ENCODE measurements at places on chromosomes 16 and 17. TPM values are rescaled to one million over a fixed set of nuclear protein-coding genes. Genes with fewer than 3 reads are reported as not detected.

SGCA gene
- 1.3 TPM for total RNA-seq

ACSM2A gene
- total RNA-seq: not detected

RNF112 gene
- 8.6 TPM for total RNA-seq

PGAP6 gene
- 54.5 TPM for total RNA-seq

DPEP3 gene
- not detected for total RNA-seq

DOC2B gene
- 109 TPM for total RNA-seq

BRIP1 gene
- total RNA-seq: 2.4 TPM

CPHXL2 gene
- total RNA-seq: not detected

MYL11 gene
- not detected for total RNA-seq

- no peak for DNase-seq
Measured at GRCh38 chr17:55420067-55420775, 1.4 kb downstream of the MMD start.

DNA sequence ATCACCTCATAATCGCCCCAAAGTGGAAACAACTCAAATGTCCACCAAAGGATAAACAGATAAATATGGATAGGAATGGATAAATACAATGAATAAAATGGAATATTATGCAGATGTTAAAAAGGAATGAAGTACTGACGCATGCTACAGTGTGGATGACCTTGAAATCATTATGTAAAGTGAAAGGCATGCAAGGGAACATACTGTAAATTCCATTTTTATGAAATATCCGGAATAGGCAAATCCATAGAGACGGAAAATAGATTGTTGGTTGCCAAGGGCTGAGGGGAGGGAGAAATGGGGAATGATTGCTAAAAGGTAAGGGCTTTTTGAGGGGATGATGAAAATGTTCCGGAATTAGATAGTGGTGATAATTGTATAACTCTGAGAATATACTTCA, 36.0 kb downstream of the STAT5B start:
- DNase-seq: no peak

GRCh38 chr16:11203111-11203623, 52.8 kb downstream of the SOCS1 start:
- DNase-seq: no peak

GRCh38 chr17:43782913-43783680, 2.9 kb downstream of the CFAP97D1 start:
- DNase-seq: no peak

GRCh38 chr17:393806-394717, 41.5 kb upstream of the RPH3AL start:
- no peak for DNase-seq

GRCh38 chr16:20355114-20355782, 2.7 kb upstream of the UMOD start:
- no peak for DNase-seq

- DNase-seq: no peak
Measured at GRCh38 chr16:80047842-80048241, 447.3 kb upstream of the MAF start.

DNA sequence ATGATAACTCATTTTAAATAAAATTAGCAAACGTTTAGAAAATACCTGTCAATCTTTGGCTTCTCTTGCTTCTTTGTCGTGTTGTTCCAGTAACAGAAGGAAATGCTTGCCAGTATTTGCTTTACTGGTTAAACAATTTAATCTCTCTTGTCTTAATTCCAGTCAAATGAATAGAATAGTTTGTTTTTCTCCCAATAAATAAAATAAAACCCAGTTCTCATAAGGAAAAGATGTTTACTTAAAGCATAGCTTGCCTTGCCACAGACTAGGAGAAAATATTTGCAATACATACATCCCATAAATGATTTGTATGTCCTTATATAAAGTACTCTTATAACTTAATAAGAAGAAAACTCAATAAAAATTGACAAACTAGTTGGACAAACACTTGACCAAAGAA, 43.9 kb upstream of the TEKT3 start:
- DNase-seq: no peak

DNA sequence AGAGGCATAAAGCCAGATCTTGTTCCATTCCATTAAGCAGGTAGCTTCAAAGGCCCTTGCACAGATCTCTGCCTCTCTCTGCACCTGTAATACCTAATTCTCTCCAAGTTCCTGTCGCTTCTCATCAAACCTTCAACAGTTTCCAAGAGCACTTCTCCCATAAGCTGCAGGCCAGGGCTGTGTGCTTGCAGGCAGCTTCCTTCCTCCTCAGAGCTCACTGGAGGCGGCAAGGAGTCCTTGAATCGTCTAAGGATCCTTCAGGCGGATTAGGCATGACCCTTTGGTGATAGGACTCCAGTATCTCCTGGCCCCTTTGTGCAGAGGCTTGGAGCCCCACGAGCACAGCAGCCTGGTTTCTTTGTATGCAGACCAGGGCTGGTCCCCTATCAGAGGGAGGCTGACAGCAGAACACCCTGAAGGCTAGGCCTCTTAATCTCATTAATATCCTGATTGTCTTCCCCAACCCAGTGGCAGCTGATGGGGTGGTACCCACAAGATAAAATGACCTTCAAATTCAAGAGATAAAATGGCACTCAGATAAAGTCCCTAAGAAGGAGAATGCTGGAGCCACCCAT, 19.8 kb downstream of the HNF1B start:
- no peak for DNase-seq

DNA sequence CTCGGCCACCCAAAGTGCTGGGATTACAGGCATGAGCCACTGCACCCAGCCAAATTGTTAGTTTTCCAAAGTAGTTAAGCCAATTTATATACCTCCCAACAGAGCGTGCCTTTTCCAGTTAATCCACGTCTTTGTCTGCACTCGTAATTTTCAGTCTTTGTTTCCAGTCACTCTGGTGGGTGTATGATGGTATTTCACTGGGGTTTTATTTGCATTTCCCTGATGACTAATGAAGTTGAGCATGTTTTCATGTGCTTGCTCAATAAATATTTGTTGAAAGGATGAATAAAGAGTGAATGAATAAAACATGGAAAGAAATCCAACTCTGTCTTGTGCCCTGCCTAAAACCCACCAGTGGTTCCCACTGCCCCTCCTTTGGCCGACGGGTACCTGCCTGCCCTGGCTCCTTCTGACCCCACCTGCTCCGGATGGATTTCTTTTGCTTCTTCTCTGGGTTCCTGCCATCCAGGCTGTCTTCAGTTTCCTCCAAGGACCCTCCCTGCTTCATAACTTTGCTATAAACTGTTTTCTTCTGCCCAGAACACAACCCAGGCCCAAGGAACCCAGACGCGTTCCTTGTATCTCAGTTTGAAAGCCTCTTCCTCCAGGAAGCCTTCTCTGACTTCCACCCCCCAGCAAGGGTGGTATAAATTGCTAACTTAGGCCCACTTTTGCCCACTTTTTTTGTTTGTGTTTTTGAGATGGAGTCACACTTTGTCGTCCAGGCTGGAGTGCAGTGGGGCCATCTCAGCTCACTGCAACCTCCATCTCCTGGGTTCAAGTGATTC, 3.0 kb upstream of the ABCC1 start:
- no peak for DNase-seq

DNA sequence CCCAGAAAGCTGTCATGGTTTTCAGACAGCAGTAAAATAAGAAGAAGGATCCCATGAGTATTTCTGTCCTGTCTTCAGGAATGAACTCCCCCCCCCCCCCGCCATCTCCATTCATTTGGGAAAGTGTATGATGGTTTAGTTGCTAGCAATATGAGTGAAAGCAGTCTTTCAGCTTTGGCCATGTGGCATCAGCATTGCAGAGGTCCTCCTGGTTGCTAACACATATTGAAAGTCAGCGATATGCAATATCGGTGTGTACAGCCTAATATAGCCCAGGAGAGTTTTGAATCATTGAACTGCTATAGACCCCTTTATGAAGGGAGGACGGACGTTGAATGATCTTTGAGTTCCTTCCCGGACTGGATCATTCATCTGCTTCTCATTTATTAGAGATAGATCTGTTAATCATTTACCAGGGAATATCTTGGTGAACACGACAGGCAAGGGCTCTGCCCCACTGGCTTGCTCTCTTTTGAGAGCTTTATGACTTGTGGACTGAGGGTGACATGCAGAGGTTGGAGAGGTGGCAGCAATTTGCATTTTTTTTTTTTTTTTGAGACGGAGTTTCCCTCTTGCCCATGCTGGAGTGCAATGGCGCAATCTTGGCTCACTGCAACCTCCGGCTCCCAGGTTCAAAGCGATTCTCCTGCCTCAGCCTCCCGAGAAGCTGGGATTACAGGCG, 25.2 kb downstream of the DEF8 start:
- DNase-seq: no peak

DNA sequence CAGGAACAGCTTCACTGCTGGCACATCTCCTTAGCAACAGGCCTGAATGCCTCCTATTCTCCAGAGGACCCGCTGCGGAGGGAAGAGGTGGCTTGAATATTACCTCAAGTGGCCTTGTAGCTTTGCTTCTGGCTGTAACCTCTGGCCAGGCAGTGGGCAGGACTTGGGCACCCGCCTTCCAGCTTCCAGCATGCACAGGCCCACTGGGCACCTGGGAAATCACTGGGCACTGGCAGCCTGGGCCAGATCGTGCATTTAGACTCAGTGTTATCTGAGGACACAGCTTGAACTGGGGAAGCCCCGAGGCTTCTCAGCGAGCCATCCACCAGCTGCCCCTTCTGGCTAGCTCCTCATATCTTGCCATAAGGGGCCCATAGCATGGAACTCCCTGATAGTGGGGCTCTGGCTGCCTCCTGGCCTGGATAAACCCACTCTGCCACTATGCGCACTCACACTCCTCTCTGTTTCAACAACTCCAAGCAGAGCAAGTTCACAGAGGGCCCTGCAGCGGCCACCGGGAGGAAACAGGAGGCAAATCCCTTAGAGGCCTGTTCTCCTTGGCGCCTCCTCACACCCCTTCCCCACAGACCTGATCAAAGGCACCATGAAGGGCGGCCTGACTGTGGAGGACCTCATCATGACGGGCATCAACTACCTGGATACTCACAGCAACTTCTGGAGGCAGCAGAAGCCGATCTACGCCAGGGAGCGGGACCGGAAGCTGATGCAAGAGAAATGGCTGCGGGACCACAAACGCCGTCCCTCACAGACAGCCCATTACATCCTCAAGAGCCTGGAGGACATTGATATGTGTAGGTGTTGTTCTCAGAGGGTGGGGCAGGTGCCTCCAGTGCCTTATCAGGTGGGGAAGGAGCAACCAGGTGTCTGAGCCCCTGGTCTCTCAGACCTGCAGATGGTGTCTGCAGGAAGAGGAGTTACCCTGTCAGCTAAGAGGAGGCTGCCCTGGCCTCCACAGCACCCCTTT, 7.8 kb downstream of the ODAD4 start:
- DNase-seq: no peak

- no peak for DNase-seq
Measured at GRCh38 chr17:68443972-68444464, 13.3 kb downstream of the WIPI1 start.

GRCh38 chr17:64496348-64496785, 487 bp downstream of the POLG2 start:
- no peak for DNase-seq

DNA sequence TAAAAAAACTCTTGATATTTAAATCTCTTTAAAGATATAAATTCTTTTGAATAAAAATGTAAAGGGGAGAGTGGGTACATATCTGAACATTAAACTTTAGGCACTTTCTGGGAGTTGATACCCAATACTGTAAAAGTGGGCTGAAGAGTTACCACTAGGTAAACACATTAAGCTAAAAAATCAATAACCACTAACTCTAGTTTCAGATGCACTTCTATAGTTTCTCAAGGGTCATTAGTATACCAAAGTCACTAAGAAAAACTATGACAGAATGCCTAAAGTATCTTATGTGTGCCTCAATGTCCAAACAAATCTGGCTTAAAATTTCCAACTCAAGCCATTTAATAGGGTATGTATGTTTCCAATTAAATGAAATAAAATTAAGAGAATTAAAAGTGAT, 13.1 kb upstream of the CFDP1 start:
- DNase-seq: no peak

DNA sequence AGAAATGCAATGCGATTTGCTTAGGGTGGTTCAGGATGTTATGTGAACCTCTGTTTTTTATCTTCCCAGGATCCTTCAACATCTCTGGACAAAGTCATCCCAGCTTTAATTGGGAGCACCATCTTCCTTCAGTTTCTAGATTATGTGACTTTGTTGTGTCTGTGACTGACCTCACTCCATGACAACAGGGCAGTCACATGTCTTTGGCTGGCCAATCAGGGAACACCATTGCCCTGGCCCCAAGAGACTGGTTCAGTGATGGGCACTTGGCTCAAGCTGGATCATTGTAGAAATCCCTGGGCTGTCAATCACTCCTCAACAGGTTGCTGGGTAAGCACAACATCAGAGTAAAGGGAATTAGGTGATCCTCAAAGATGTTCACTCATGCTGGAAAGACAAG, 499.7 kb downstream of the XYLT1 start:
- DNase-seq: no peak

All from glutamatergic neuron (in vitro differentiated cells).